ENCODE measurements at places on chromosomes 6 and 20.

DNA sequence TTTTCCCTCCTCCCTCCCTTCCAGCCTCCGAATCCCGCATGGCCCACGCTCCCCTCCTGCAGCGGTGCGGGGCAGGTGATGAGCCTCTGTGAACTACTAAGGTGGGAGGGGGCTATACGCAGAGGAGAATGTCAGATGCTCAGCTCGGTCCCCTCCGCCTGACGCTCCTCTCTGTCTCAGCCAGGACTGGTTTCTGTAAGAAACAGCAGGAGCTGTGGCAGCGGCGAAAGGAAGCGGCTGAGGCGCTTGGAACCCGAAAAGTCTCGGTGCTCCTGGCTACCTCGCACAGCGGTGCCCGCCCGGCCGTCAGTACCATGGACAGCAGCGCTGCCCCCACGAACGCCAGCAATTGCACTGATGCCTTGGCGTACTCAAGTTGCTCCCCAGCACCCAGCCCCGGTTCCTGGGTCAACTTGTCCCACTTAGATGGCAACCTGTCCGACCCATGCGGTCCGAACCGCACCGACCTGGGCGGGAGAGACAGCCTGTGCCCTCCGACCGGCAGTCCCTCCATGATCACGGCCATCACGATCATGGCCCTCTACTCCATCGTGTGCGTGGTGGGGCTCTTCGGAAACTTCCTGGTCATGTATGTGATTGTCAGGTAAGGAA, at the start of gene OPRM1:
Gene OPRM1, plus strand, starts transcription at position 10 of the 612 bp plus-strand sequence. Its CDS starts 305 bp downstream, at position 315.
- DNase-seq, result peak; percentile 37

DNA sequence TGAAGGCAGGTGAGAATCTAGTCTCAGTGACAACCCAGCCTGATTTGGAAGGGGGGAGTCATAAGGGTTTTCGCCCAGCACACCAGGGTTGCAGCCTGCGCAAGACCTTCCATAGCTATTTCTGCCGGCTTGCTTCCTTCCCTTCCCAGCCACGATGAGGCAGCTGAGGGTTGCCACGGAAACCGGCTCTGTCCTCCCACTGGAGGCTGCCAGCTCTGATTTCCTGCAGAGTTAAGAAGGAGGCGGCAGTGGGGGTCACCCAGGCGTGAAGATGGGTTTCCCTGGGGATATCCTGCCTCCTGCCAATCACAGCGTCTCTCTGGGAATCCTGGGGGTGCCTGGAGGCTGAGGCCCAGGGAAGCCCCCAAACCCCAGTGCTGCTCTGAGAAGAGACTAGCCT, 23.1 kb upstream of the KCNB1 start:
- DNase-seq, result peak; percentile 83

- DNase-seq, result no peak
These were observed 54.6 kb upstream of the POLR1H start for GRCh38 chr6:30006170-30007131.

- no peak for DNase-seq
These were observed 4.0 kb downstream of the NUDT3 start for GRCh38 chr6:34388421-34388820.

- DNase-seq, result no peak
These were observed 74.6 kb downstream of the ISM1 start for GRCh38 chr20:13295637-13296036.

GRCh38 chr6:86686496-86686895, 250.8 kb upstream of the HTR1E start:
- no peak for DNase-seq

- no peak for DNase-seq
These were observed 197.7 kb downstream of the QKI start for GRCh38 chr6:163612200-163612599.

DNA sequence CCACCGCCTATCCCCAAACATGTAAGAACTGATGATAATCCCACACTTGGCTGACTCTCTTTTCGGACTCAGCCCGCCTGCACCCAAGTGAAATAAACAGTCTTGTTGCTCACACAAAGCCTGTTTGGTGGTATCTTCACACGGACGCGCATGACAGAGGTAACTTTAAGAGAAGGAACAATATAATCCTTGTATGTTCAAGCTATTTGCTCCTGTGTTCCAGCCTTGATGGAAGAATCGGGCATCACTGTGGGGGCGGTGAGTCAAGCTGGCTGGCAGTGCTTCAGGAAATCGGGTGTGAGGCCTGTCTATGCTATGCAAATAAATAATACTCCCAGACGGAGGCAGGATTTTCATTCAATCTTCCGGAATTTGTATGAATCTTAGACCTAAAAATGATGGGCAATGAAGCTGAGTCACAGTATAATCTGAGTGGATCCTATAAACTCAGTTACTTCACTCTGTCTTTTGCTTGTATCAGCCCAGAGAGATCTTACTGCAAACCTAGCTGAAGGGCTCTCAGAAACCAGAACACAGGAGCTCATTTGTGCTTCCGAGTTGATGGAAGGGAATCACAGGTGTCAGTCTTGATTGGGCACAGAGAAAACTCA, 45.2 kb upstream of the NT5E start:
- no peak for DNase-seq

DNA sequence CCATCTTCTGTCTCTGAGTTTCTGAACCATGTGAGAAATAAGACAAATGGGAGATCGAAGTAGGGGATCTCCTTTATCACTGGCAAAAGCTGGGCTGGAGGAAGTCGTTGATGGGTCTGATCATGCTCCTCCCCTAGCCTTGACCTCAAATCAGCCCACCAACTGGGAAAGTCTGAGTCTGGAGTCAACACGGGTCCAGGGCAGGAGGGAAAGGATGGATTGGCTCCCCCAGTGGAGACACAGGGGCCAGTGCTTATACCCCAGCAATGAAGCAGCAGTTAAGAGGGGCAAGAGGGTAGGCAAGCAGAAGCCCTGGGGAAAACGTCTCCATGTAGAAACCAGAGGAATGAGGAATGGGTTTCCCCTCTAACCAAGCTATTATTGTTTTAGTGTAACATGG, 152.6 kb downstream of the TBC1D7 start:
- no peak for DNase-seq

Measured in NCI-H524 (cell line).